H9 (cell line): ENCODE measurements at places on chromosomes 13 and 19. TPM values are rescaled to one million over a fixed set of nuclear protein-coding genes. Genes with fewer than 3 reads are reported as not detected.

Gene EBI3
- 1.2 and 1.4 TPM in 2 replicates for total RNA-seq

Gene HCST
- total RNA-seq: 0.68 and 1.8 TPM in 2 replicates

Gene CTXN1
- 22.7 and 24.5 TPM in 2 replicates for total RNA-seq

Gene CEACAM3
- not detected in 2 replicates for total RNA-seq

Gene MTUS2
- 0.35 and 0.42 TPM in 2 replicates for total RNA-seq

Gene ZIM2
- not detected in 2 replicates for total RNA-seq

Gene ANGPTL8
- not detected in 2 replicates for total RNA-seq

DNA sequence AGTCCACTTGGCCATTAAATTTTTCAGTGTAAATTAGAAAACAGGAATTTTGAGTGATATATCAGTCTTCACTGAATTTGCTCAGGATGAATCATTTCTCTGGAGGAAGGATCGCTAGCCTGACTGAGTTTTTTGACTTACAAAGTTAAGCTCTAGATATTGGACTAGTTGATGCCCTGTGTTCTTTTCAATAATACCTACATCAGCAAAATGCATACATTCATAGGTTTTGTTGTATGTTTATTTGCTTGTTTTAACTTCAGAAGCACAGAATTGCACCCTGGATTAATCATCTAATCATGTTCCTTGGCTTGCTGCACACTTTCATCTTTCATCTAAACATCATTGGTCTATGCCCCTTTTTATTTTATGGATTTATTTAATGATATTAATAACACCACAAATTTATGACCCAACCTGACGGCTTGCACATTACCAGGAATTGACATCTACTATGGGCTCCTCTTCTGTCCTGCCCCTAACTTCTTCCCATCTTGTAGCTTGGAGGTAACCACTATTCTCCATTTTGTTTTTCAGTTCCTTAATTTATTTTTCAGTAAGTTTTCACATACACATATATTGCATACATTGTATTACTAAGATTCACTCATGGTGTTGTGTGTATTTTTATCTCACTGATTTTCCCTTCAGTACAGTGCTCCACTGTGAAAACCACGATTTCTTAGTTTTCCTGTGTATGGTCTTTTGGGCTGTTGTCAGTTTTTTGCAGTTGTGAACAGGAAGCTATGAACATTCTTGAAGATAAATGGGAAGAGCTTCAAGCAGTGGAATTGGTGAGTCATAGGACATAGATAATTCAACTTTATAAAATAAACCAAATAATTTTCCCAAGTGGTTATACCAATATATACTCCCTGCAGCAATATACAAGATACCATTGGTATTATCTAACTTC is 23.3 kb downstream of the COMMD6 start:
- DNase-seq: no peak

DNA sequence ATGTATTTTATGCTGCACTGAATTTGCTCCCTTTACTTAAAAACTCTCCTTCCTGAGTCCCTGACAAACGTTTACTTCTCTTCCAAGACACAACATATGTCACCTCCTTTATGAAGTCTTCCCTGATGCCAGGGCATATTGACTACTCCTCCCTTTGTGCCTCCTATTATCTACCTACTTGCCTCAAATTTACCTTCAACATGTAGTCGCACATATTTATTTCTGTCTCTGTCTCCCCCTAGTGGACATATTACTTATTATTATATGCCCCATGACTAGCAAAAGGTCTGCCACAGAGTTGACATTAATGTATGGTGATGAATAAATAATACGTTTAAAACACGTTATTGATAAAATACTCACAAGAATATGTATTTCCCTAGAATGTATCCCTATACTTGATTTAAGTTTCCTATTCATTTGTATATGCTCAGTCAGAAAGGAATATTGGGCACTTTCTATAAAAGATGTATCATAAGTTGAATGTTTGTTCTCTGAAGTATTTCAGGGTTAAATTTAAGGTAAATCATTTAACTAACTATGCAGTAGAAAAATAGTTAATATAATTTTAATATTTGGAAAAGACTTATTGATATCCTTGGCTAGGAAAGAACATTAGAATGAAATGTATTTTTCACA is 250.3 kb upstream of the ATXN8OS start:
- no peak for DNase-seq

GRCh38 chr19:55857974-55858373 is 21.6 kb downstream of the NLRP4 start:
- DNase-seq: no peak

GRCh38 chr19:38713227-38713649 is 31.0 kb downstream of the CAPN12 start:
- no peak for DNase-seq

- no peak for DNase-seq
Measured at GRCh38 chr19:15280915-15281683, 48.9 kb upstream of the EPHX3 start.

- no peak for DNase-seq
Measured at GRCh38 chr13:49933511-49933910, 2.6 kb downstream of the SPRYD7 start.

GRCh38 chr19:35178701-35179100 is 24.2 kb downstream of the FXYD5 start:
- DNase-seq: peak; percentile 7

GRCh38 chr13:46140044-46140443 is 35.2 kb upstream of the CPB2 start:
- DNase-seq: no peak

- peak; percentile 78 for DNase-seq
Measured at GRCh38 chr19:1315470-1316166, 29.9 kb downstream of the EFNA2 start.

- no peak for DNase-seq
Measured at GRCh38 chr13:72504131-72504841, 223.1 kb downstream of the MZT1 start.

DNA sequence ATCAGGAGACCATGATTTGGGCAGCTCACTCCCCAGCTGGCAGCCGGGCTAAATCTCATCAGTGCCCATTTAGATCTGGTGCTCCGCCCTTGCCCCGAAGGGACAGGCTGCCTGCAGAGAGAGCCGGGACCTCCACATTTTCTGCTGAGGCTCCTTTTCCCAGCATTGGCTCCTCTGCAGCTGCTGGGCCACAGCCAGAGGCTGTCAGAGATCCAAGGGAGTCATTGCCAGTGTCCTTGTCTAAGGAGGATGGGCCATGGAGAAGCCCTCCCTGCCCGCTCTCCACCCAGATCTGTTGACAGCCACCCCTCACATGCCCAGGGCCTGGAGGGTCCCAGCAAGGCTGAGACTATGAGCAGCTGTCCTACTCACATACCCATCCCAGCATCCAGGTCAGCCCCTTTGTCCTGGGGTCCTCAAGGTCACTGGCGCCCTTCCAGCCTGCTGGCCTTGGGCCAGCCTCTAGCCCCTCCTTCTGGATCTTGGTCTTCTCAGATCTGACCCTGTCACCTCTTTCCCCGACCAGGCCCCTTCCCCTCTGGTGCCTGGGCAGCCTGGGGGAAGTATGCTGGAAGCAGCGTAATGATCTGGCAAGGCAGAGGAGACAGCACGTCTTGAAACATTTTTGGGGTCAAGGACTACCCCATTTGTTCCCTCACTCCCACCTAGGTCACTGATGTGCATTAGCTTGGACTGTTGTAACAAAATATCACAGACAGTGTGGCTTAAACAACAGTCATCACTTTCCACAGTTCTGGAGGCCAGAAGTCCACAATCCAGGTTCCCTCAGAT is 7.9 kb downstream of the PIN1 start:
- DNase-seq: no peak

- no peak for DNase-seq
Measured at GRCh38 chr19:34454091-34454490, 25.9 kb downstream of the UBA2 start.

GRCh38 chr13:73321043-73321442 is 262.2 kb downstream of the KLF5 start:
- no peak for DNase-seq

DNA sequence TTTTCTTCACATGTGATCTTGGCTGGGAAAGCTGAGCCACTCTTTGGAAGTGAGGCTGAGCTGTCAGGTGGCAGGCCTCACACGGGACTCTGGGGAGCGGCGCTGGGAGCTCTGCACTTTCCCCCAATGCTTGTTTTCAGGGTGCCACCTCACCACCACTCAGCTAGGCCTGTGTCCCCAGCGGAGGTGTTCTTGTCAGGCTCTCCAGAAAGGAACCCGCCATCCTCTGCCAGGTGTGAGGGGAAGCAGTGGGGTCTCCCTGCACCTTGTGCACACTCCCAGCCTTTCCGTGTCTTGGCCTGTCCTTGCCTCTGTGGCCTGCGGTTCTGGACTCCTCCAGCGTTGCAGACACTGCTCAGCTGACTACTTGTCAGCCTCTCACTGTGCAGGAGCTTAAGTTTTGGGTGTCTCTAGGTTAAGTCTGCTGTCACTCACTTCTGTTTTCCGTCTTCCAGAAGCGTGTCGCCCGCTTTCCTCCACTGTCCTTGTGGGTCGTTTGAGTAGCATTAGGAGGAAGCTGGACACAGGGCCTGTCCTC is 51.9 kb downstream of the GGACT start:
- no peak for DNase-seq

DNA sequence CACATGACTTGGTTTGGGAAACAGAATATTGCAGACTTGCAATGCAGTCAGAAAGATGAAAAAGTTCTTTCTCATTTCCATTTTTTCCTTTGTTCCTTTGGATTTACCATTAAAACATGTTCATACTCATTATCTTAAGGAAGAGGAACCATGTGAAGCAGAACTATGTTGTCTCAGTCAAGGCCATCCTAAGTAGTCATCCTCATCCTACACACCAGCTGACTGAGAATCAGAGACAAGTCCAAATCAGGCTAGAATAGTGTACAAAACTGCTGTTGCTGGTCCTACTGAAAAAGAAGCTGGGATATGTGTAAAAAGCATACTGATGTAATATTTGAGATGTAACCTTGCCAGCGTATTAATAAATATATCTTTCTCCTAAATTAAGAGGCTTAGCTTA is 433.4 kb downstream of the SLITRK5 start:
- DNase-seq: no peak

DNA sequence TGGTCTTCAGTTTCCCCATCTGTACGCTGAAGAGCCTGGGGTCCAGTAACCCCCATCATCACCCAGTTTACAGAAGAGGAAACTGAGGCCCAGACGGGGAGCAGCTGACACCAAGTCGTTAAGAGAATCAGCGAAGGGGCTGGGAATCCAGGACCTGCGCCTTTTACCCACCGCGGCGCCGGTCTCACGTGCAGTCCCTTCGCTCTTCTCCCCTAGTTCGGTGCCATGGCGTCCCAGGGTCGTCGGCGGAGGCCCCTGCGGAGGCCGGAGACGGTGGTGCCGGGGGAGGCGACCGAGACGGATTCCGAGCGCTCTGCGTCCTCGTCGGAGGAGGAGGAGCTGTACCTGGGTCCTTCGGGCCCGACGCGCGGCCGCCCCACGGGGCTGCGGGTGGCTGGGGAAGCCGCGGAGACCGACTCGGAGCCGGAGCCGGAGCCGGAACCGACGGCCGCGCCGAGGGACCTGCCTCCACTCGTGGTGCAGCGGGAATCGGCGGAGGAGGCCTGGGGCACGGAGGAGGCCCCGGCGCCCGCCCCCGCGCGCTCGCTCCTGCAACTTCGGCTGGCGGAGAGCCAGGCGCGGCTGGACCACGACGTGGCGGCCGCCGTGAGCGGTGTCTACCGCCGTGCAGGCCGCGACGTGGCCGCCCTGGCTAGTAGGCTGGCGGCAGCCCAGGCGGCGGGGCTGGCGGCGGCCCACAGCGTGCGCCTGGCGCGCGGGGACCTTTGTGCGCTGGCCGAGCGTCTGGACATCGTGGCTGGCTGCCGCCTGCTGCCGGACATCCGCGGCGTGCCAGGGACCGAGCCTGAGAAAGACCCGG is 698 bp downstream of the BLOC1S3 start:
- no peak for DNase-seq

GRCh38 chr13:97225533-97225932 is 3.4 kb downstream of the MBNL2 start:
- DNase-seq: no peak

- DNase-seq: peak; percentile 90
Measured at GRCh38 chr19:48963371-48964204, 1.5 kb upstream of the FTL start.

GRCh38 chr13:57704031-57704430 is 72.5 kb downstream of the PCDH17 start:
- no peak for DNase-seq

- DNase-seq: no peak
Measured at GRCh38 chr19:10966809-10967208, 6.0 kb downstream of the SMARCA4 start.

DNA sequence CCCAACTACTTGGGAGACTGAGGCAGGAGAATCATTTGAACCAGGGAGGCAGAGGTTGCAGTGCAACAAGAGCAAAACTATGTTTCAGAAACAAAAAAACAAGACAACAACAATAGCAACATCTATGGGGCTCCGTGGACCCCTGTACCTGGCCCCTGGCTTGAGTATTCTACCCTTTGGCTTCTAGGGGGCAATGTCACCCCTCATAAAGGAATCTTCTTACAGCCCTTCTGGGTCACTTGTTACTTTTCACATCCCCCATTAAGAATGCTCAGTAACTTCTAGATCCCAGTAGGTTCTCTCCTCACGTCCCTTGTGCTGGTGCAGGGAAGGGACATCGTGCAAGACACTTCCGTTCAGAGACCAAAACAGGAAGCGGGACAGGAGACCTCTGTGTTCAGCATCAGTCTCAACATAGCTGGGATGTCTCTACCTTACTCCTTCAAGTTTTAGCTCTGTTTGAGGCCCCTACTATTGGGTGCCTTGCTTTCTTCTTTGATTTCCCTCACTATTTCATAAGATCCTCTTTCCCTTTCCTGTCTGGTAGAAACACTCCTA is 218.1 kb upstream of the ARGLU1 start:
- DNase-seq: no peak

GRCh38 chr13:74197677-74198429 is 63.6 kb upstream of the KLF12 start:
- no peak for DNase-seq

- DNase-seq: no peak
Measured at GRCh38 chr13:45422731-45423292, 4.6 kb upstream of the SLC25A30 start.

DNA sequence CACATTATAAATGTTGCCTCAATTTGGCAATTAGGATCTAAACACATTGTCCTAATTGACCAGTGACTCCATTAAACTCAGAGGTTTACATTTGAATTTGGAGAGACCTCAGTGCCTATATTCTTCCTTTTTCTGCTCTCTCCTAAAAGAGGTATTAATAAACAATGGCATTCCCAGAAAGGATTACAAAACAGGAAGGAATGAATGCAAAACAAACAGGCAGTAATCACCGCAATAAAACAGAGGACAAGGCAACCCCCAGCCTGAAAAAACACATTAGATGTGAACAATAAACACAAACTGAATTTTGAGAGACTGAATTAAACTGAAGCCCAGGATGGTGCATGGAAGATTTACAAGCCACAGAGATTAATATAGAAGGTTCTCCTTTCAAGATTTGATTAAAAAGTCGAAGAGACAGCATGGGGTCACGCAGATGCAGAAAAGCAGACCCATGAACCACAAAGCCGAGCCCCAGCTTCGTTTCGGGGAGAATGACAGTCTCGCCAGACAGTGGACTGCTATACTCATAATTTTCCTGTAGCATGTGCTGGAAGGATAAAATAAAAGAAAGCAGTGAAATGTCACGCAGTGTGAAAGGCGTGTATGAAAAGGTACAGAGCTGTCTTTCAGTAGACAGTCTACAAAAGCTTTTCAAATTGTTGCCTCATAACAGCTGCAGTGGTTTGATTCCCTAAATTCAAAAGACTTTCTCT is 503.0 kb downstream of the LIG4 start:
- no peak for DNase-seq
